DMS79 treated with DMSO at 0.1 percent for 48 hours (cell line): ENCODE measurements at places on chromosomes 13 and 19.

- peak; percentile 2 for DNase-seq
These were observed 85.3 kb downstream of the ZNF726 start for GRCh38 chr19:23999821-24000610.

- DNase-seq = no peak
These were observed 6.6 kb upstream of the EID2 start for GRCh38 chr19:39546599-39546998.

GRCh38 chr19:19110410-19111135 lies 27.7 kb downstream of the TMEM161A start:
- DNase-seq = no peak

GRCh38 chr13:23350009-23350408 lies 83.5 kb downstream of the SACS start:
- no peak for DNase-seq

DNA sequence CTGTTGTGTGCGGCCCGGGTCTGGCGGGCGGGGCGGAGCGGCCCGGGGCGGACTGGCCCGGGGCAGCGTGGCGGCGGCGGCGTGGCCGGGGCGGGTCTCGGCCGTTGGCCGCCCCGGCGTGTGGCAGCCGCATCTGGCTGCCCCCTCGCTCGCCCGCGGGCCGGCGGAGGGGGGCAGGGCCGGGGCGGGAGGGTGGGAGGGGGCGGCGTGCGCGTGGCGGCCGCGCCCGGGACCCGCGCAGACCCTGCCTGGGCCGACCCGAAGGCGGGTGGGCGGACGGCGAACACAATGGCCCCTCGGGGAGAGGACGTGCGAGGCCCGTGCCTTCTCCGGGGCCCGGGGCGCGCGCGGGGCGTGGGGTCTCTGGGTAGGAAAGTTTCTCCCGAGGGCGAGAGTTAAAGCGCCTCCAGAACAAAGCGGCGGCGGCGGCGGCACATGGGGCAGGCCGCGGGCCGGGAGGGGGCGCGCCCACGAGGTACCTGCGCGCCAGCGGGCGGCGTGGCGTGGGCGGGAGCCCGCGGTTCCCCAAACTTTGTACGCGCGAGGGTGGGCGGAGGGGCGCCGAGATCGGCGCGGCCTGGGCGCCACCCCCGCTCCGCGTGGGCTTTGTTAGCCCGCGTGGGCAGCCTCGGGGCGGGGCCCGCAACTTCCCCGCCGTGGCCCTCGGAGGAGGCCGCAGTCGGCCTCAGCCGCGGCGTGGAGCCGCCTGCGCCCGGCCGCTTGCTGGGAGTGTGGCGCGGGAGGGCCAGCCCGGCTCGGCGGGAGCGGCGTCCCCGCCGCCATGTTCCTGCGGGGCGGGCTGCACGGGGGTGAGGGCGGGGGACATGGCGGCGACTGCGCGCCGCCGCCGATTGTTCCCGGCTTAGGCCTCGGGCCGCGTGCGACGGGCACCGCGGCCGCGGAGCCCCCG lies 764 bp downstream of the MIR17HG start:
- no peak for DNase-seq

- no peak for DNase-seq
These were observed 22.8 kb downstream of the ATP8A2 start for GRCh38 chr13:25394402-25395060.

DNA sequence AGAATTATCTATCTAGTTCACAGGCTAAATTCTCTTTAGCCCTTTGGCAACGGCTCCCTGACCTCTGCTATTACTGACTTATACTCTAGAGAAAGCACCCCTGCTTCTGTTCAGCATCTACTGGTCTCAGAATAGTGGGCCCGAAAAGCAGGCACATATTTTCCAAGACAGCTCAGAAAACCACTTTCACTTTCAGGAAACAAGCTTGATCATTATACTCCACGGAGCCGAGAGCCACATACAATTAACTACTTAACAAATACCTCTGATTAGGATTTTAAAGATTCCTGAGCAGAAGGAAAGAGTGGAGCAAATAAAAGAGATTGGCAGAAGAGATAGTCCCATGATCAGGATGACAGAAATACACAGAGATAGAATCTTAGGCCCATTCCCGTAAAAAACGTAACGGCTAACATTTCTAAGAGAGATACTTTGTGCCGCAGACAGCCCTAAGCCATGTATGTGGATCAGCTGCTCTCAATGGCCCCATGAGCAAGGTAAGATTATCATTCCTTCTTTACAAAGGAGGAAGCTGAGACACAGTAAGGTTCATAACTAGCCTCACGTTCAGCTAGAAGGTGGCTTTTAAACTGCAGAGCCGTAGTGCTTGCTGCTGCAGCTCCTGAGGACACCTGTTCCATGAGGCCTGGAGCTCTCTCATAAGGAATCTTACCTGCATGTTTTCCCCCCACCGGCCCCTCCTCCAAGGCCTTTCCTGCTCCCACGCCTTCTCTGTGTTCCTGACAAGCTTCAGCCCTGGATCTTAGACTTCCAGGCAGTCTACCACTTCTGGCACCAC lies 227.2 kb downstream of the FOXO1 start:
- no peak for DNase-seq

DNA sequence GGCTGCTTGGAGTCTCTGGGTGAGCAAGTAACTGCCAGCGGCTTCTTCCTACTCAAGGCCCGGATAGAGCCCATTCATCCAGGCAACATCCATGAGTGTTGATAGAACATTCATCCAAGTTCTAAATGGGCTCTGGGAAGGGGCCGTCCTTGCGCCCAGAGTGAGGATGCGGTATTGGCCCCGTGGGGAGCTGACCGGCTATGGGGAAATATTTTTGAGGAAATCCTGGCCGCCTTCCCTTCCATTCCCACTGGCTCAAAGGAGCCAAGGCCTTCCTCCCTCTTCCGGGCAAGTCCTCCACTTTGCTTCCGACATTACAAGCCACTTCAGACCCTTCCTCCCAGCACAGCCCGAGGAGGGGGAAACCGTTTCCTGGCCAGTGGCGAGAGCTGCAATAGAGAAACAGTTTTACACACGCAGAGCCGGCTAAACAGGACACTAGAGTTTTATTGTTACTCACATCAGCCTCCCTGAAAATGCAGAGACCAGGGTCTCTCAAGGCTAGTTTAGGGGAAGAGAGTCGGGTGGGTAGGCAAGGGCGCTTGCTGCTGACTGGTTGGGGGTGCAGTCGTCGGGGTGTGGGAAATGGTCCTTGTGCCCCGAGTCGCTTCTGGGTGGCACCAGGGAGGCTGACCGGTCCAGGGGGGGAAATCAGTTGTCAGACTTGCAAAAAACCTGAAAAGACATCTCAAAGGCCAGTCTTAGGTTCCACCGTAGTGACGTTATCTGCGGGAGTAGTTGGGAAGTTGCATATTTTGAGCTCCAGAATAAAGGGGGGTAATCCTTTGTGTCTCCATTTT lies 37.5 kb downstream of the C13orf46 start:
- DNase-seq = peak; percentile 46
